ENCODE measurements at places on chromosomes 4 and X.
A peak's percentile ranks its signal among the peaks of the same experiment; 100 is the strongest.

DNA sequence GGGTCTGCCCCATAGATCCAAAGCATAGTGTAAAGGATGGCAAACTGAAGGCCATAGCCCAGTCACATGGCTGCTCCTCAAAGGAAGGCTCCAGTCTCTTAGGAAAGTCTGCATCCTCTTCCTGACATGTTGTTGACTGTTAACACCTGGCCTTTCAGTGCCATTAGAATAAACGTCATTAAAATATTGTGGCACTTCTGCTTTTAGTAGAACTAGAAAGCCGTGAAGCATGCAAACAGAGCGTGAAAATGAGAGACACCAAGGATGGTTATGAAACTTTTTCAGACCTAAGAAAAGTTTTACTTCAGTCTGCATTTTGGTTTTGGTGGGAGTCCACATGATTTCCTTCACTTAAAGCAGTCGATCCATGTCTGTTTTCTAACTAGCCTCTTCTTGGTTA lies 41.1 kb upstream of the AFF2 start:
- DNase-seq = no peak

DNA sequence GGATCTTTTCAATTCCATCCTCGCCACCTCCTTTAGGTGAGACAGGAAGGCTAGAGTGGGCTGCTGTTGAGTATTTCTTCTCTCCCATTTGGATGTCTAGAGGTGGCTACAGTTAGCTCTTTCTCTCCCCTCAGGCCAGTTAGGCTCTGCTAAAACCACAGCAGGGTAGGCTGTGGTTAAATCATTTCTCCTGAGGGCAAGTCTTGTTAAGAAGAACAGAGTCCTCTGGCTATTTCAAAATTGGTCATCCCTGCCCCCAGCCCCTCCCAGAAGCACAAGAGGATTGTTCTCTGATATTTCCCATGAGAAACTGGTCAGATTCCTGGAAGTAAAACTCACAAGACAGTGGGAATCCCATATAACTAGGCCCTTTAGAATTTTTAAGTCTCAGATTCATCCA lies 1359.5 kb downstream of the TECRL start:
- DNase-seq = no peak

DNA sequence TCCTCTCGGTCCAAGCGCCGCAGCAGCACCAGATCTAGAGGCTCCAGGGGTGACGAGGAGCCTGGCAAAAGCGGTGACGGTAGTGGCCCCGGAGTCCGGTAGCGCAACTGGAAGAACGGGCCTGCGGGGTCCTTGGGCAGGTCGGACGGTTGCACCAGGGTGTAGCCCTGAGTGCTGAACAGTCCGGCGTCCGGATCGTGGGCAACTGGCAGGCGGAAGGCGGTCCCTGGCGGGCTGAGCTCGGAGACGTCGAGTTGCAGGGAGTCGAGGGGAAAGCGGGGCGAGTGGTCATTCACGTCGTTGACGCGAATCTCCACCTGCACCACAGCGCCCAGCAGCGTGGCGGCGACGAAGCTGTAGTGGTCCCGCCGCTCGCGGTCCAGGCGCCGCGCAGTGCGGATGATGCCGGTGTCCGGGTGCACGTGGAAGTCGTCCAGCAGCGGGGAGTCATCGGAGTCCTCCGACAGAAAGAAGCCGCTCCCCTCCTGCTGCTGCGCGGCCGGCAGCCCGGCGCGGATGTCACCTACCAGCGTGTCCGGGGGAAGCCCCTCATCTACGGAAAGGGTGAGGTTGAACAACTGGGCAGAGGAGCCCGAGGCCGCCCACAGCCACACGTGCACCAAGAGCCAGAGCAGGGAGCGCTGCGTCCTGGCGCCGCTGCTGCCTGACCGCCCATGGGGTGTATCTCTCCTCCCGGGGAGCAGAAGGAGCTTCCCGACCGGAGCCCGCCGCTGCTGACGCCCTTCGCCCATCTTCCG lies 837 bp downstream of the DCHS2 start:
- DNase-seq = no peak

DNA sequence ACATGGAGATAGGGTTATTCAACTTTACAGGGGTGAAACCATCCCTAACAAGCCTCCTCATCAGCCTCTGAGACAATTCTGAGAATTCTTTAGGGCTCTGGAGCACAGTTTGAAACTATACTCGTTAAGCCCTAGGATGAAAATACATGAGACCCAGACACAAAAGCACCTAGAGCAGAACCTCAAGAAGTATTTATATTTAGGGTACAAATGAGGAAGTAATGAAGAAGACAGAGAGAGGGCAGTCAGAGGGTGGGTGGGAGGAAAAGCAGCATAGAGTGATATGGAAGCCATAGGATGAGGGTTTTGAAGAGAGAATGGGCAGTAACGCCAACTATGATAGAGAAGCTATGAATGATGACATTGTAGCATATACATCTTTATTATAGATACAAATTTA lies 250.3 kb downstream of the DCLK2 start:
- DNase-seq = no peak

DNA sequence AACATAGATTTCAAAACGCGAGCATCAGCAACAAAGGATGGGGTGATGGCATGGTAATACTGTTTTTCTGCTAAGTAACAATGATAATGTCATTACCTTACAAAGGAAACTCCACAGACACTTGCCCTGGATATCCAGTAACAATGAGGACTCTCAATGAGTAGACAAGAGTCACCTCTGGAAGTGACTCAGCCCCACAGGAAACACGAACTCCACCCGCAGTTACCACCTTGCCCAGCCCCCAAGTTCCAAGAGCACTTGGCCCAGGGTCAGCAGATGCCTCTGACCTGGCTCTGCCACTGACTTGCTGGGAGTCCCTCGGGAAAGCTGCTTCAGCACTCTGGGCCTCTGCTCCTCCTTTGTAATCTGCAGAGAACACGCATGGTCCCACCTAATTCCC lies 110.3 kb upstream of the MAP3K15 start:
- no peak for DNase-seq

DNA sequence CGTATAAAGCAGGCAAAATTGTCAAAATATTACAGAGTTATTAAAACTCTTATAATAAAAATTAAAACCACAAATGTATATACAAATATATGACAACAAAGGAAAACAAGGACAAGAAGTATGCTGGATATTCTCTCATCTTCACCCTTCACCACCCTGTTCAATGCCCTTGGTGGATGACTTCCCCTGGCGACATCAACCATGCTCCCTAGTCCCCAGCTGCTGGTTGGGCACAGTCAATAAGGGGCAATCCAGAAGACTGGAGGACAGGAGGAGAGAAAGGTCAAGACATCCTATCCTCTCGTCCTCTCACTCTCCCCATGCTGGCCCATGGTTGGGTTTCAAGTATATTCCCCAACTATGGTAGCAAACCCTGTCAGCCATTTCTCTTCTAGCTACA lies 71.2 kb downstream of the CXCL13 start:
- no peak for DNase-seq

GRCh38 chrX:65671286-65671685 lies 3.8 kb downstream of the MSN start:
- no peak for DNase-seq

DNA sequence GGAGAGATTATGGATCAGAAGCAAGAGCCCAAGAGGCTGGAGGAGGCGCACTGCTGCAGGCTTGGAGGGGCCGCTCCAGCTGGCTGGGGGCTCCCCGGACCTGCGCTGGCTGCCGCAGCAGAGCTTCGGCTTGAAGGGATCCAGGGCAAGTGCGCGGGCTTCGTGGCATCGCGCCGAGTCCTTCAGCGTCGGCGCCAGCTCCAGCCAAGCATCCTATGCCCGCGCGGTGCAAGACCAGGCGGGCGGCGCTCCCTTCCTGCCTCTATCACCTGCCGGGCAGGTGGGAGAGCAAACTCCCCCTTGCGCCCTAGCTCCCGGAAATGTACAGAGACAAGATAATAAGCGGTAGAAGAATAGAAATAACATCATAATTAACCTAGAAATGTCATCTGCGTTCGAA lies 10.5 kb upstream of the UCP1 start:
- DNase-seq = no peak

GRCh38 chrX:123392921-123393320 lies 208.8 kb downstream of the GRIA3 start:
- no peak for DNase-seq

- no peak for DNase-seq
Measured at GRCh38 chr4:89108091-89108490, 3.2 kb upstream of the TIGD2 start.

DNA sequence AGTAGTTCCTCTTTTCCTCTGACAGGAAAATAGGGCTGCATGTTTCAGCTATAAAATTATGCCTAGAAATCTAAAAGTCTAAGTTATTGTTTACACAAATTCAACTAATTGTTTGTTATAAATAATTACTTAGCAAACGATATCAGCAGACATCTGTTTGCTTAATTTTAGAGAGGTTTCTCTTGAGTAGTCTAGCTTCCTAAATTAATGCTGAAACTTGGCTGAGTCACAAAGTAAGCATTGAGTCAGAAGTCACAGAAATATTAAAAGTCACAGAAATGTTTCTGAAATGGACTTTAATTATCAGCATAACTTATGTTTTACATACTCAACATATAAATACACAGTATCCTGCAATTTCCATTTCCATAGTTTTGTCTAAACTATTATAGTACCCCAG lies 1044.0 kb downstream of the CCSER1 start:
- DNase-seq = no peak

DNA sequence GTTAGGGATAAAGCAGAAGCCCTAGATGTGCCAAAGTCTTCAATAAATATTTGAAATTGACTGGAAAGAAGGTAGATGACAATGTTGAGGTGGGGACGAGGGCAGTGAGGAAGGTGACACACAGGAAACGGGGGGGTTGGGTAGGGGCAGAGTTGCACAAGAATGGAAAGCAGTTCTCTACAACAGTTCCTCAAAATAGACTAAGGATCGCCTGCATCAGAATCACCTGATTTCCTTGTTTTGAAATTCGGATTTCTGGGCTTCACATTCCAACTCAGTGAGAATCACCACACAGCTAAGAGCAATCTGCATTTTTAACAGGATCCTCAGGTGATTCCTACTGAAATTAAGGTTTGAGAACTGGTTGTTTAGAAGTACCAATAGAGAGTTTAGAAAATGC lies 70.6 kb downstream of the ARFIP1 start:
- no peak for DNase-seq

GRCh38 chr4:3209551-3210325 lies 39.2 kb upstream of the MSANTD1 start:
- no peak for DNase-seq

DNA sequence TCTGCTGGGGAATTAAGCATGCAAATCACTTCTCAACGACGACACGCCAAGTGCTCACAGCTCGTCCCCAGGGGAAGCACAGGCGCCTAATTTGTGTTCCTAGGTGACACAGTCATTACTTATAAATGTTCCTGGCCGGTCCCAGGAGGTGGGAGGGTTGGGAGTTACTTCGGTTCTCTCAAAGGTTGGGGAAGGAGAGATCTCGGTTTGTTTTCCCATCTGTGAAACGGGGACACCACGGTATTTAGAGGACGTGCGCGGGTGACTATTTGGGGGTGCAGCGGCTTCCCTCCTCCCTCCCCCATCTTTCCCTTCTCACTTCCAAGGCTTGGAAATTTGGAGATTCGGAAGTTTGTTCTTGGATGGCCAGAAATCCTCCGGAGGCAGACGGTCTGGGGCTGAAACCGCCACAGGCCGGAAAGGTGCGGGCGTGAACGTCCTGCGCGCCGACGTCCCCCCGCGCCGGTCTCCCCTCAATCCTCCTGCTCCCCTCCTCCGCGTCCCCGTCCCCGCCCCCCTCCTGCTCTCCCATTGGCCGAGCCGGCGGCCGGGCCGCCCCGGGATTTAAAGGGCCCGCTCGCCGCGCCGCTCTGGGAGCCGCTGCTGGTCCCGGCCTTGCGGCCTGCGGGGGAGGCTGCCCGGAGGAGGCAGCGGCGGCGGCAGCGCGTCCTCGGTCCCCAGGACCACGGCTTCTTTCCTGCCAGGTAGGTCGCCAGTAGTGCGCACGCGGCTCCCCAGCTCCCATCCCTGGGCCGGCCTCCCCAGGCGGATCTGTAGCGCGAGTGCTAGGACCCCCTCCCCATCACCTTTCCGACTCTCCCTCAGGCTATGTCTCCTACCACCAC lies at the start of gene PORCN:
TSS of gene PORCN (plus strand) at position 593 of the 845 bp plus-strand sequence. CDS start 829 bp downstream, outside the sequence.
- peak; percentile 60 for DNase-seq

- DNase-seq = no peak
Measured at GRCh38 chr4:2874861-2875260, 31.2 kb downstream of the ADD1 start.

DNA sequence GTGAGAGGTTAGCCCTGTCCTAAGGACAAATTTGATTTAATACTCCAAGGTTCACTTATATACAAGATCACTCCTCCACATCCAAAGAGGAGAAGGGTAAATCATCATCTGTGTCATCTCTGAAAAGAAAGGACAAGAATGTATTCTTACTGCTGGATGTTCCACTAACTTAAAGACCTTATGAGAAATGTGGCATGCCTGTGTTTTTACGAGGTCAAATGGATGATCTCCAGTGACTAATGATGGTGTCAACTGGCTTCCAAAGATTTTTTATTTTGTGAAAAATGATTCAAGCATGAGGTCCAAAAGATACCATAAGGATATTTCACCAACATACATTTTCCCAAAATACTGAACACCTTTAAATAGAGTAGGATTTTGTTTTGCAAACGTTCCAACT lies 143.4 kb downstream of the PTCHD1 start:
- DNase-seq = no peak

DNA sequence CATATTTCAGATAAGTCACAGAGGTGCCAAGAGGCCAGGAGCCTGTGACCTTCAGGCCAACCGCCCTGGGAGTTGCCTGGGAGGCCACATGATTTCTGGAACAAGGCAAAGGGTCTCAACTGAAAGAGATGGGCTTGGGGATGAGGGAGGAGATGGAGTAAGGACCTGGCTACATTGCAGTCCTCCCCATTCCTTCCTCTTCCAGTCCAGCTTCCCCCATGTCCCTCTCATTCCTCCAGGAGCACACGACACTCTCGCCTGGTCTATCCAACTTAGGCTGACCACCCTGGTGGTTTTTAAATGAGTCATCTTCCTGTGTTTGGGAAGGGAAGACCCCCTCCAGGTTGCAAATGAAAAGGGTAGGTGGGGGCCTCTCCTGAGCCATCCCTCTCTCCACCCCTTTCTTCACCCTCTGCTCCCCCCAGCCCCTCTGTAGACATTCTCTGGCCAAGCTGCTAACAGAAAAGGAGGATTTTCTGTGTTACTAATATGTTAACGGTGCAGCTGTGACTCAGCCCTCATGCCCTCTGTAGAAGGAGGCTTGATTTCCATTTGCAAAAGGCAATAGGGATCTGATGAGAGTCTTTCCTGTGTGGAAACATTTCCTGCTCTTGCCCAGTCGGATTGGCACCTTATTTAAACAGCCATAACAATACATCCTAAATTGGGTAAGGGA lies 79.2 kb downstream of the RTL5 start:
- DNase-seq = no peak

DNA sequence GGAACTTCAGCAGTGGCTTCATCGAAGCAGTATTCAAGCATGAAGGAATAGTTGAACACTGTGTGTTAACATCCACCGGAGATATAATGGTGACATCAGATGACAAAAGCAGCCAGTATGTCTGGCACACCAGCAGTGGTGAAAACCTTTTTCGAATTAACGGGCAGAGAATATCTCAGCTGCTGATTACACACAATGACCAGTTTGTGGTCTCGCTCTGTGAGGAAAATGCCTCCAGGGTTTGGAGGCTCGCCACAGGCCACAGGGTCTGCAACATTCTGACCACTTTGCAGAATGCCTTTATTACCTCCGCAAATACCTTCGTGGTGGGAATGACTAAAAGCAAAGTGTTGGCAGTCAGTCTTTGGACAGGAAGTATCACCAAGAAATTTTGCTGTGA lies 201.5 kb downstream of the NWD2 start:
- no peak for DNase-seq
